ENCODE measurements at places on chromosomes 11 and 22.

DNA sequence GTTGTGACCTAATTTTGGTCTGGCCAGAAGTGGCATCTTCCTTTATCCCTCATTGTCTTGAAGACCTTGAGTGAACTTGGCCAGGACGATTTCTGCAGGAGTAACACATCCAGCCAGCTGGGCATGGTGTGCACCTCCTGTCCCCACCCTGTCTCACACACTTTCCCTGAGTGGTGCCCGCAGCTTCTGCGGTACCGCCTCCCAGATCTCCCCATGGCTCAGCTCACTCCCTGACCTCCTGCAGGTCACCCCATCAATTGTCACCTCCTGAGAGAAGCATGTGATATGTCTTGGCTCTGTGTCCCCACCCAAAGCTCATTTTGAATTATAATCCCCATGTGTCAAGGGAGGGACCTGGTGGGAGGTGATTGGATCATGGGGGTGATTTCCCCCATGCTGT lies 50.2 kb upstream of the TP53I11 start:
- DNase-seq = no peak

DNA sequence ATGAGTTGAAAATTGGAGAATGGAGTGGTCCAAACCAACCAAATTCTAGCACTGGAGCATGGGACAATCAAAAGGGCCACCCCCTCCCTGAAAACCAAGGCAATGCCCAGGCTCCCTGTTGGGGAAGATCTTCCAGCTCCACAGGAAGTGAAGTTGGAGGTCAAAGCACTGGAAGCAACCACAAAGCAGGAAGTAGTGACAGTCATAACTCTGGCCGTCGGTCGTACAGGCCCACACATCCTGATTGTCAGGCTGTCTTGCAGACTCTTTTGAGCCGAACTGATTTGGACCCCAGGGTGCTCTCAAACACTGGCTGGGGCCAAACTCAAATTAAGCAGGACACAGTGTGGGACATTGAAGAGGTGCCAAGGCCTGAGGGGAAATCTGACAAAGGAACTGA lies 80.5 kb upstream of the ADSL start:
- no peak for DNase-seq

- DNase-seq = no peak
Measured at GRCh38 chr11:120775986-120776951, 247.6 kb upstream of the TBCEL start.

GRCh38 chr11:126904520-126904919 lies 96.0 kb downstream of the KIRREL3 start:
- DNase-seq = no peak

DNA sequence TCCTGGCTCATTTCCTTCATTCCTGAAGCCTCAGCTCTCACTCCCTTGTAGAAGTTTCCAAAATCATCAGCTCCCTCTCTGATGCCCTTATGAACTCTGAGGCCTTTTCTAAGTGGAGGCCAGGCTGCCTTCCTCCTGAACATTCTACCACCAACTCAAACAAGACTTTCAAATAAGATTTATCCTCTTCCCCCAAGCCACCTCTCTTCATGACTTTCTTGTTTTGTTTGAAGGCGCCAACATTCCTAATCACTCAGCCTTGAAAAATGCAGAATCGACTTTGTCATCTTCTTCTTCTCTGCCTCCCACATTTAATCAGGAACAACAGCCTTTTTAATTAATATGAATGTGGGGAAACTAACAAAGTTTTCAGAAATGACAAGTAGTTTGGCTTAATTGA lies 927.9 kb downstream of the OPCML start:
- DNase-seq = no peak

- no peak for DNase-seq
Measured at GRCh38 chr11:79413268-79413667, 27.6 kb downstream of the TENM4 start.

GRCh38 chr11:2074266-2074825 lies 64.8 kb downstream of the IGF2 start:
- no peak for DNase-seq

GRCh38 chr11:23097891-23098290 lies 237.6 kb upstream of the CCDC179 start:
- no peak for DNase-seq

DNA sequence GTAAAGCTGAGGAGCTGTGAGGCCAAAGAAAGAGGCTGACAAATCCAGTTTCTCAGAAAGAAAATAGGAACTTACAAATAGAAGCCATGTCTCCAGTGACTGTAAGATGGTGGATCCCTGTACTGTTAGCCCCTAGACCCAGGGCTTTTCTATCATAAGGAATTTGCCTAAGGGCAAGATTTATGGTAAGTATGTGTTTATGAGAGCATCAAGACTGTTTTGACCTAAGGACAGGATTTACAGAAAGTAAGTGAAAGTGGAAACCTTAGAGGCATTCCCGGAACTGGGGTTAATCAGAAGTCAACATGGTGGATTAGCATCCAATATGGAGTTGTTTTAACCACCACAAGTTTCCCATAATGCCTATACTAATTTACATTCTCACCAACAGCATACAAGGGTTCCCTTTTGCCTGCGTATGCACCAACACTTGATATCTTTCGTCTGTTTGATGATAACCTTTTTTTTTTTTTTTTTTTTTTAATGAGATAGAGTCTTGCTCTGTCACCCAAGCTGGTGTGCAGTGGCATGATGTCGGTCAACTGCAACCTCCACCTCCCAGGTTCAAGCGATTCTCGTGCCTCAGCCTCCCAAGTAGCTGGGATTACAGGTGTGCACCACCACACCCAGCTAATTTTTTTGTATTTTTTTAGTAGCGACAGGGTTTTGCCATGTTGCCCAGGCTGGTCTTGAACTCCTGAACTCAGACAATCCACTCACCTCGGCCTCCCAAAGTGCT lies 40.2 kb downstream of the BIRC2 start:
- DNase-seq = no peak

DNA sequence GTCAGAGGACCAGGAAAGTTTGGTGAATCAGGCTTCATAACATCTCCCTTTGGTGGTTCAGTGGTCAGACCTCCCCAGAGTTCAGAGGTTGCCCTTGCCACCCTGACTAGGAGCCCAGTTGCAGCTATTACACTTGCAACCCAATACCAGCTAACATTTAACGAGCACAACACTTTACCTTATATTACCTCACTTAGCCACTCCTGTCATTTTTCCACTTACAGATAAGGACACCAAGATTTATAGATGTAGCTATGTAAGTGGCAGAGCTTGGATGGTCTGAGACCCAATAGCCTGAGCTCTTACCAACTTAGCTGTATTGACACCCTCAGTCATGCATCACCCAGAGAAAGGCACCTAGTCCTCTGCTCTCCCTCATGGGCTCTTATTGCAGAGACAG lies 234.7 kb downstream of the INSC start:
- no peak for DNase-seq

GRCh38 chr22:25602916-25603315 lies 38.4 kb downstream of the GRK3 start:
- DNase-seq = no peak
